Lung microvascular endothelial cell (primary cell): ENCODE measurements at places on chromosomes 12 and 14. TPM values are rescaled to one million over a fixed set of nuclear protein-coding genes. Genes with fewer than 3 reads are reported as not detected.

KRT78 gene
- total RNA-seq = not detected in 2 replicates

- peak; percentile 89 for DNase-seq
Observed at GRCh38 chr12:6613776-6614512, 6.8 kb upstream of the CHD4 start.

DNA sequence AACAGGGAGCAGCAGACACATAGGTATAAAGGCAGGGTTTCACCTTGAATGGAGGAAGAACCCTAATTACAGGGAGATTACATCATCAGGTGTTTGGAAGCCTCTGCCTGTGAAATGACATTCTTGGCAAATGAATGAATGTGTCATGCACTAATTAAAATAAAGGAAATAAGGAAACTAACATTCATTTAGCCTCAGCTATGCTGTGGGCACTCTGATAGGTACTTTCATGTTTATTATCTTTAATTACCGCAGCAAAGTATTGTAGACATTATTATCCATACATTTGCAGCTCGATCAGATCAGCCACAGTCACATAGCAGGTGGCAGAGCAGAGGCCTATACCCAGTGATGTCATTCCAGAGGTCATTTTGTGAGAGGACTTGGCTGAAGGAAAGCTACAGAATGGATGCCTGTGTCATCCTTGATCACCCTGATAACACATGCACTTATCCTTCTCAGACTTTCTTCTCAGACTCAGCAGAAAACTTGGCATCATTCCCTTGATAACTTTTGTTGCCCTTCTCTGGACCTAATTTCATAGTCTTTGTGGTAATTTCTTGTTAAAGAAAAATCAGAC is 18.4 kb downstream of the ZNF664 start:
- DNase-seq = no peak

DNA sequence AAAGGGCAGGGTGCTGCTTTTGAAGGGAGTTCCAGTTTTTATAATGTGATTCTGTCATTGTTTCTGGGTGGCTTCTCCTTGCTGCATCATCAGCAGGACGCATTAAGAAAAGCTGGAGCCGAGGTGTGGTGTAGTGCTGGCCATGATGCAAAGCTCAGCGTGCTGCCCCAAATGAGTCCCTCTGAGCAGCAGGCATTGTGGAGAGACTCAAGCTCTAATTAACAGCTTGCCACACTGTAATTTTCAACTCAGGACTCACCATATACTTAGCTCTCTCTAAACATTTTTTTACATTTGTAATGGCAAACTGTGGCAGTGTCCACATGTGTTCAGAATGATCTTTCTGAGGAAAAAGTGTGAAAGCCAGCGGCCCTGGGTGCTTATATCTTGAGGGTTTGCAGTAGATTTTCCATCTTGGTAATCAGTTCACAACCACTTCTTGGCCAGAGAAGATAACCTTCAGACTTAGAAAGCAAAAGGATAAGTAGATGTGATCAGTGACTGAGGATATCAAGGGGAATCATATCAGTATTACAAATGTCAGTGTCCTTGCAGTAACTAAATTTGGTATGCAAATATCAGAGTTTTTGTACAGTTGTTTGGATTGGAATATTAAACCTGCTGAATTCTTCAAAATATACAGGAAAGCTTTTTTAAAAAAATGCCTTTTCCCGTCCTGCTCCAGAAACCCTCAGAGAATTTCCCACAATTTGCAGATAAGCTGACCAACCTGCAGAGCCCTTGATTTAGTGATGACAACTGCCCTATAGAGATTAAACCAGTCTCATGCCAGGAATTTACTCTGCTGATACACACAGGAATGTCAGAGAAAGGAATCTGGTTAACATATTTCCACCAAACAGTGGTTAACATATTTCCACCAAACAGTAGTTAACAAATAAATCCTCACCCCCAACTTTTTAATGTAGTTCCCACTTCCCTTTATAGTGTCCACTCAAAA is 63.6 kb downstream of the DAAM1 start:
- no peak for DNase-seq
